Omental fat pad (tissue), 4 donors: ENCODE measurements at places on chromosomes 16 and 17.

- DNase-seq = no peak
Measured at GRCh38 chr17:19904412-19904811, 36.7 kb upstream of the ULK2 start.

DNA sequence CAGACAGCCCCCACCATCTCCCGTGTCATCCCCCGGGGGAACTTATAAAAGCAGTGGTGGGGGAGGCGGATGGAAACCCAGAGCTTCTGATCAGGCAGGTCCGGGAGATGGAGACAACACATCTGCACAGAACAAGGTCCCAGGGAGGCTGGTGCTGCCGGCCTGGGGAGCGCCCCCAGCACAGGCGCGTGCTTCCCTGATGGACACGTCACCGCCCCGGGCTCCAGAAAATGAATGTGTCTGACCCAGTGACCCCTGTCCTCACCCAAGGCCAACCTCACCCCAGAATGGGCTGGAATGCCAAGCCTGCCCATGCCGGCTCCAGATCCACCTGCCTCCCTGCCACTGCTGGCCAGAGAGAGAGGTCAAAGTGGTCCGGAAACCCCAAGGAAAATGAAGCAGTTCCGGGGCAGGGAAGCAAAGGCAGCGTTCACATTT lies 12.5 kb downstream of the SLC7A5 start:
- no peak for DNase-seq

GRCh38 chr17:2996810-2997670 lies 66.4 kb downstream of the OR1D5 start:
- DNase-seq = no peak

DNA sequence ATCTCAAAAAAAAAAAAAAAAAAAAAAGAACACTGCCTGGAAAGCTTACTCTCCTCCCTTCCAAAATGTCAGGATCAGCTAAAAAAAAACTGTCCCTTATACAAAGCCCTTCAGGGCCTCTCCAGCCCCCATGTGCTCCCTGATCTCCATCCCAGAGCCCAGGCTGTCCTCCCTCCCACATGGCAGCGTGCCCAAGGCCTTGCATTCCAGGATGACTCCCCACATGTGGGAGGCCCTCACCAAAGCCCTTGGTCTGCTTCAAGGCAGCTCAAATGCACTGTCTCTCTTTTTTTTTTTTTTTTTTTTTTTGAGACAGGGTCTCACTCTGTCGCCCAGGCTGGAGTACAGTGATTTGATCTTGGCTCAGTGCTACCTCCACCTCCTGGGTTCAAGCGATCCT lies 2.3 kb downstream of the FDXR start:
- peak; percentile 59 for DNase-seq

- DNase-seq = no peak
Measured at GRCh38 chr17:79981661-79982101, 54.0 kb downstream of the TBC1D16 start.

DNA sequence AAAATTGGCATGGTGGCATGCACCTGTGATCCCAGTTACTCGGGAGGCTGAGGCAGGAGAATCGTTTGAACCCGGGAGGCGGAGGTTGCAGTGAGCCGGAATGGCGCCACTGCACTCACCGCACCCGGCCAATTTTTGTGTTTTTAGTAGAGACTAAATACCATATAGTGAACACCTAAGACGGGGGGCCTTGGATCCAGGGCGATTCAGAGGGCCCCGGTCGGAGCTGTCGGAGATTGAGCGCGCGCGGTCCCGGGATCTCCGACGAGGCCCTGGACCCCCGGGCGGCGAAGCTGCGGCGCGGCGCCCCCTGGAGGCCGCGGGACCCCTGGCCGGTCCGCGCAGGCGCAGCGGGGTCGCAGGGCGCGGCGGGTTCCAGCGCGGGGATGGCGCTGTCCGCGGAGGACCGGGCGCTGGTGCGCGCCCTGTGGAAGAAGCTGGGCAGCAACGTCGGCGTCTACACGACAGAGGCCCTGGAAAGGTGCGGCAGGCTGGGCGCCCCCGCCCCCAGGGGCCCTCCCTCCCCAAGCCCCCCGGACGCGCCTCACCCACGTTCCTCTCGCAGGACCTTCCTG lies at the start of gene HBQ1:
Gene HBQ1, plus strand, starts transcription at position 359 of the 575 bp plus-strand sequence. Its CDS starts 28 bp downstream, at position 387.
- DNase-seq = no peak

GRCh38 chr16:87325423-87325858 lies 8.2 kb upstream of the C16orf95 start:
- no peak for DNase-seq

DNA sequence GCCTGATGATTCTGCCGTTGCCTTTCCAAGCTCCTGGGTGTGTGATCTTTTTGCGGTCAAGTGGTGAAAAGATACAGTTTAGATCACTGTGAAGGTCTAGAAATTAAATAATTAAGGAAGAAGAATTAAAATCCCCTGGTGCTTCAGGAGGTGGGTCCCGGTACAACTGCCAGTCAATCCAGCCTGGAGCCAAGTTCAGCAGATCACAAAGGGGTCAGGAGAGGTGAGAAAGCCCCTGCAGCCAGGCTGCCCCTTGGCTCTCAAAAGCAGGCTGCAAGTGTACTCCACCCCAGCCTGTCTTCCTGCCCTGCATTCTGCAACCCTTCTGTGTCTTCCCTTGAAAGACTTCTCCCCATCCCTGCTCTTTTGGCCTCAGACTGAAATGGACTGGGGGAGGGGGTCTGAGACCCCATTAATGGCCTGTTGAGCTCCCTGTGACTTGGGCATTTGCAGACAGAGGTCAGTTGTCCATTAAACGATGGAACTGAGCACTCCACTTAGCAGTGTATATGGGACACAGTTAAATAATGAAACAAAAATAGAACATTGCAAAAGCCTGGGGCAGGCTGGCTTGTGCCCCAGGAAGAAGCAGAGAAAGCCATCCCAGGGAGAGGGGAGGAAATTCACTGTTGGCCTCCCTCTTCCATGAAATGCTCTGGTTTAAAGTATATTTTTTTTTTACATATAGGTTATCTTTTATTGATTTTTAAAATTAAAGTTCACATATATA lies 15.1 kb downstream of the CACNG5 start:
- DNase-seq = no peak

DNA sequence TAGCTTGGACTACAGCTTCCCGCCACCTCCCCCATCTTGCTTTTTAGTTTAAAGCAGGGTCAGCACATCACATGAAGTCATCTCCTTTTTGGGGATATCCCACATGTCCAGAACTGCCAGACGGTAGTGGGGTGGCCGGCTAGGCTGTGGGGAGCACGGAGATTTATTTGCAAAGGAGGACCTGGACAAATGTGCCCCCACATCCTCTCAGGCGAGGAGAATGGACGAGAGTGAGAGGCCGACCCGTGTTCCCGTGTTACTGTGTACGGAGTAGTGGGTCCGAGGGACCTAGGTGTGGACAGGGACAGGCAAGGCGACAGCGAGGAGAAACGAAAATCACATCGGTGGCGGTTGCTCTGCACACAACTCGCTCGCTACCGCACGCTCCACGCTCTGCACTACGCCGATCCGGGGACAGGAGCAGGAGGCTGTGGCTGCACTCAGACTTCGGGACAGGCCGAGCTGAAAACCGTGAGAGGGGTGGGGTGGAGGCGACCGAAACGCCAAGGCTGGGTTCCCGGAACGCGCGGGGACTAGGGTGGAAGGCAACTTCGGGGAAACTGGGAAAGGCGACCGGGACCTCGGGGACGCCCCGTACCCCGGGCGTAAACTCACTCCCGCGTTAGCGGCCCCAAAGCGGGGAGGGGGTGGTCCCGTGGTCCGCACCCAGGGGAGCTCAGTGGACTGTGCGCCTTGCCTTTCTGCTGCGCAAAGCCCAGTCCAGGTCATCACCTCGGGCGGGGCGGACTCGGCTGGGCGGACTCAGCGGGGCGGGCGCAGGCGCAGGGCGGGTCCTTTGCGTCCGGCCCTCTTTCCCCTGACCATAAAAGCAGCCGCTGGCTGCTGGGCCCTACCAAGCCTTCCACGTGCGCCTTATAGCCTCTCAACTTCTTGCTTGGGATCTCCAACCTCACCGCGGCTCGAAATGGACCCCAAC lies at the start of gene MT1A:
Gene MT1A, plus strand, starts transcription at position 853 of the 937 bp plus-strand sequence. Its CDS starts 73 bp downstream, at position 926.
- no peak for DNase-seq

DNA sequence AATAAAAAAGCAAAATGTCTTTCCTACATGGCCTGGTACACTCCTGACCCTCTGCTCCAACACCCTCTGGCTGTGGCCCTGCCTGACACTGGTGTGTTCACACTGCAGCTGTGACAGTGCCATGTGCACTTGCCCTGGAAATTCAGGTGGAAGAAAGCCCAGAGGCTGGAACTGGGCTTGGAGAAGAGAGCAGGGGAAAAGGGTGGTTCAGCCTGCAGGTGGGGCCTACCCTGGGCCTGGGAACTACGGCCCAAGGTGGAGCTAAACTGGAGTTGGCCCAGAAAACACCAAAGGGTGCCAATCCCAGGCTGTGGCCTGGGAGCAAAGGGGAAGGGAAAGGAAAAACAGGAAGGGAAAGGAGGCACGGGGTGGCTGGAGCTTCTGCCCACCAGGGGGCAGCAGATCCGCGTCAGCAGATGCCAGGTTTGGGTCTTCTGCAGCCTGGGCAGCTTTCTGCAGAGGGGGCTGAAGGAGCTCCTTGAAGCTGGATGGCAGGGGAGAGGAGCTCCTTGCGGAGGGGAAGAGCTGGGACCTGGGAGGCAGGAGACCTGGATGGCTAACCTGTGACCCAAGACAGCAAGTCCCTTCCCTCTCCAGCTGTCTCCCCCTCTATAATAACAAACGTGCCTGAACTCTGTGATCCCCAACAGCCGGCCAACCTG lies 15.4 kb upstream of the CTCF start:
- DNase-seq = no peak

- no peak for DNase-seq
Measured at GRCh38 chr17:75288770-75289114, 491 bp downstream of the SLC25A19 start.

- no peak for DNase-seq
Measured at GRCh38 chr16:819336-820043, 19.0 kb upstream of the GNG13 start.

DNA sequence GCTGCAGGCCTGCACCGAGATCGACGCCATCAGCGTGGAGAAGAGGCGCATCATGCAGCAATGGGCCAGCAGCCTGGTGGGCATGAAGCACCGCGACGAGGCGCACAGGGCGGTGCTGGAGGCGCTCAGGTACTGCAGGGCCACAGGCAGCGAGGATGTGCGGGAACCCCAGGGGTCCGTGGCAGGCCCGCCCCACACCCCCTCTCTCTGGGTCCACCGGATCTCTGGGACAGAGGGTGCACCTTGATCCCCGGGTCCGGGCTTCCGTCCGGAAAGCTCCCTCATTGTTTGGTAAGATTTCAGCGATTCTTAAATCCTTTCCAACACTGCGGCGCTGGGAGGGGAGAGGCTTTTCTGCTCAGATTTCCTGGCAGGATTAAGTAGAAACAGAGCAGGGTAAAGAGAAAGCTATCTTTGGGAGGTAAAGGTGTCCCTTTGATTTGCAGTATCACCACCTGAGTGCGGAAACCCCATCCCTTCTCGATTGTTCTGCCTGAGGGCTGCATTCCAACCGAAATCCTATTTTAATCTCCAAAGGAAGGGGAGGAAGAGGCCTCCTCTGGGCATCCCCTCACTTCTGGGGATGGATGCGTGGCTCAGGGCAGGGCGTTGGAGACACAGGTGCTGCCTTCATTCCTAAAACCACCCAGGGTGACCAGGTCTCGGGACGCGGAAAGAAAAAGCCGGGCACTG lies 29.2 kb downstream of the CCDC40 start:
- DNase-seq = no peak

DNA sequence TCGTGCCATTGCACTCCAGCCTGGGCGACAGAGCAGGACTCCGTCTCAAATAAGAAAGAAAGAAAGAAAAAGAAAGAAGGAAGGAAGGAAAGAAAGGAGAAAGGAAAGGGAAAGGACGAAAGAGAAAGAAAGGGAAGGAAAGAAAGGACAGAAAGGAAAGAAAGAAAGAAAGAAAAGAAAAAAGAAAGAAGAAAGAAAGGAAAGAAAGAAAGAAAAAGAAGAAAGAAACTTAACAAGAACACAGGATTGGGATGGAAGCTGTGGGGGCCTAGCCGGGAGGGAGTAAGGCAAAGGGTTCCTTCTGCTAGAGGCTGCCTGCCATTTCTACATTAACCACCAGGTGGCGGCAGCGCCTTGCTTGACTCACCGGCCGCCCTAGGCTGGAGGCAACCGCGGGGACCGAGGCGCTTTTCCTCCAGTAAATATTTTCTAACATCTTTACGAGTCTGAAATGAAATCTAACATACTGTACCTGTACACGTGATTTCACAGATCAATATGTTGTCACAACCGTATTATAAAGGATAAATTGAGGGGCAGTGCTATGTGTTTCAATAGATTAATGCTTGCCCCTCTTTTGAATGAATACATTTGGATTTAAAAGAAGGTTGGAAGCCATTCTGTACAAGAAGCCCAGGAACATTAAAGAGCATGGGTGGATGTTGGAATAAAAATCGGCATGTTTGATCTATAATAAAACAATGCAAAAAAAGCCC lies 6.1 kb downstream of the GJD3 start:
- DNase-seq = peak; percentile 98

- DNase-seq = no peak
Measured at GRCh38 chr17:45935197-45935709, 40.9 kb downstream of the MAPT start.

DNA sequence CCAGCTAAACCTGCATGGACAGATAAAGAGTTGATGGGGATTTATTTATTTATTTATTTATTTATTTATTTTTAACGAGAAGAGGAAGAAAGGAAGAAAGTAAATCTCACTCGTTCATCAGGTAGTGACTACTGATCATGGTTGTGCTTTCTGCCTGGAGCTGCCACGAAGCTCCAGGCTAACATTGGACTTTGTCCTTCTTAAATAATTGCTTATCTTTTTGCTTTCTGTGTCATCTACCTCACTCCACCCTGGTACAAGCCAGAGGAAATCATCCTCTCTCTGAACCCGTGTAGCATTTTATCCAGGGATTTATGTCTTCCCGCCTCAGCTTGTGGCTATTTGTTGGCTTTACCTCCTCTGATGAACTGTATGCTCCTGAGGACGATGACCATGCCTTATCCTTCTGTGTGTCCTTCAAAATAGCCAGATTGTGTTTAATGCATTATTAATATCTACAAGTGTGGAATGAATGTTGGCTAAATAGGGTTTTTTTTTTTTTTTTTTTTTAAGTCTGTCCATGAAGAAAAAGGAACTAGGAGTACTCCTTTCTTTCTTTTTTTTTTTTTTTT lies 8.0 kb upstream of the SLC12A3 start:
- no peak for DNase-seq

GRCh38 chr17:27408891-27409290 lies 47.4 kb upstream of the KSR1 start:
- no peak for DNase-seq

DNA sequence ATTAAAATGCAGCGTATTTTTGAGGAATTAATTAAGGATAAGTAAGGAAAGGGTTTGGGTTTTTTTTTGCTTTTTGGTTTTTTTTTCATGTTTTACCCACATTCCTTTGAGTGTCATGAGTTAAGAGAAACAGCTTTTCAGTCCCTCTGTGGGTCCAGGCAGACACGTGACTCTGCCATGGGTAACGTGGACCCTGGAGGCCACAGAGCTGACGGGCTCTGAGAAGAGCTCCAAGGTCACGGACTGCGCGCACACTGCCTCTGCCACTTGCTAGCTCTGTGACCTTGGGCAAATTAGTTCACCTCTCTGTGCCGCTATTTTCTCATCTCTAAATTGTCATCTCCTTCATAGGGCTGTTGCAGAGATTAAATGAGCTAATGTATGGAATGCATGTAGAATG lies 588.2 kb upstream of the CDH11 start:
- no peak for DNase-seq
